ENCODE measurements at places on chromosomes 6 and 20.

- DNase-seq: no peak
Observed at GRCh38 chr6:5766260-5766659, 240.5 kb downstream of the NRN1 start.

GRCh38 chr6:78746457-78746856, 120.9 kb upstream of the IRAK1BP1 start:
- no peak for DNase-seq

DNA sequence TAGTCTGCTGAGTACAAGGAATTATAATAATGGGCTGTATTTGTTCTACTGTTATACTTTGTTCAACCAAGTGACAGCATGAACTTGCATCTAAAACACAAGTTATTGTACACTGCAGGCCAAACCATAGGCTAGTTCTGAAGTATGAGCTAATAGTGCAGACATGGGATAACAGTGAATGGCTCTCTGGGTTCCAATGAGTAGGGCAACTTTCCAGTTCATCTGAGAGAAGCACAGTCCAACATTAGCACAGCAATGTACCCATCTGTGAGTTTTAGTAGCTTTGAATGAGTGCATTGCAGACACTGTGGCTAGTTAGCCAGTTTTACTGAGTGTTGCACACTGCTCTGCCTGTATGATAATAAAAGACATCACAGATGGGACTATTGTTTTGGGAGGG, 56.5 kb upstream of the FUT9 start:
- no peak for DNase-seq

GRCh38 chr20:64091770-64092169, 7.6 kb upstream of the LKAAEAR1 start:
- no peak for DNase-seq

DNA sequence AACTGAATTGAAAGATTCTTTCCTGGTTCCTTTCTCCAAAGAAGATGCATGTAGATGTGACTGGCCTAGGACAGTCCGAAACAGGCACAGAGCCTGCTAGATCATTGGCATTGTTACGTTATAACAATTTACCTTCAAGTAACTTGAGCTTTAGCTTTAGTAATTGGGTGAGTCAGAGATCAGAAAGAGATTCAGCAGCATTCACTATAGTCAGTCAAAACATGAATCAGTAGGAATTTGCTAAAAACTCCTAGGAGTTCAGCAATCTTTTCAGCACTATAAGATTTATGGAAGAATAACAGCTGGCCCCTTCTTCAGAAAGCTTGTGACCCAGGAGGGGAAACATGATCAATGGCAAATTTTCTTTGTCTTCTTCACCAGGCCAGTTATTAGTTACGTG, 281.7 kb upstream of the PRDM1 start:
- DNase-seq: no peak
